Effector memory CD8-positive, alpha-beta T cell (primary cell): ENCODE measurements at places on chromosomes 16 and 17.

- DNase-seq, result no peak
Observed at GRCh38 chr17:6476076-6476809, 32.0 kb downstream of the PIMREG start.

GRCh38 chr17:2684549-2684948 is 27.0 kb downstream of the CLUH start:
- DNase-seq, result no peak

- no peak for DNase-seq
Observed at GRCh38 chr17:40348136-40348504, 16.4 kb downstream of the GJD3 start.

DNA sequence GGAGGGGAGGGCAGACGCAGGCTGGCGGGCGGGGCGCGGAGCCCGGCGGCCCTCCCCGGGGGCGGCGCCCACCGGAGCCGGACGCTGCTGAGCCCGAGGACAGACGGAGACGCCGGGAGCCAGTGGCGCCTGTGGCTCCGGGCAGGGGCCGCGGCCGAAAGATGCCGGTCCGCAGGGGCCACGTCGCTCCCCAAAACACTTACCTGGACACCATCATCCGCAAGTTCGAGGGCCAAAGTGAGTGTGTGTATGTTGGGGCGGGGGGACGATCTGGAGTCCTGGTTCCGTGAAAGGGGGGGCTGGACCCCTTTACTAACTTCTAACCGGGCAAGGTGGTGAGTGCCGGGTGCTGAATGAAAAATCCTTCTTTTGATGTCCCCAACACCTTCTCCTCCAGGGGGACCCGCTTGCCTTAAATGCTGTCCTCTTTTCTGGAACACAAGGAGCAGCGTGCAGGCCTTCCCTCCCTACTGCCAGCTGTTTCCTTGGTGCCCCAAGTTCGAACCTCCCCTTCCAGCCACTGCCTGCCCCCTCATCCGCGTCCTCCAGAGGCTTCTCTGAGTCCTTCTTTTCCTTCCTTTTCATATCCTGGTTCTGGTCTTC is at the start of gene KCNH6:
TSS of gene KCNH6 (plus strand) at position 106 of the 603 bp plus-strand sequence. CDS start at position 162, 56 bp downstream.
- no peak for DNase-seq

DNA sequence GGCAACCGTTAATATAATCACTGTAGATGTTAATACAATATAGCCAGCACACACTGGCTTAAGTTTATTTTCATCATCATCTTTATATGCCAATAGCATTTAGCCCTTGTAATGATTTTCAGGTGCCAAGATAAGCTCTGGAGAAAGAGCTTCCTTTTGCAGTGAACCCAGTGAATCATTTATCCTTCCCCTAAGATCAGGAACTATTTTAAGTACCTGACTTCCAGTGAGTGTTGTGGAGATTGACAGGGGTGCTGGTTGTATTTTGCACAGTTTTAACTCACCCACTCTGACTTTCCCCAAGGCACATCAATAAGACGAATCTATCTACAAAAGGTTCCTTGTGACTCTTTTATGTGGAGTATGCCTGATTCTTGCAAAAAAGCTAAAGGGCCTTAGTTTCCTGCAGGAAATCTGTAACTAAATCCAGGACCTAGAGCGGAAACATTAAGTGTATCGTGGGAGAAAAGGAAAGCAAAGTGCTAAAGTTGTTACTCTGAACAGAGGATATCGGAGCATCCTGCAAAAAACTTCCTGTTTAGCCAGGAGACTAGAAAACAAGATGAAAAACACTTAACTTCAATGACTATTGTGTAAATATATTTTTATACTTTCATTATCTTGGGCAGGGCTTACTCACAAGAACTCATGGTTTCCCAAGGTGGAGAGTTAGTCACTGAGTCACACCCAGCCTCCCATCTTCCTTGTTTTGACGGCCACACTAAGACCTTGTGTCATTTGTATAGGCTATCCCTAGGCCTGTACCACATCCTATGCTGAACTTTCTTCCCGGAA is 183.6 kb downstream of the MAP2K6 start:
- no peak for DNase-seq

- DNase-seq, result no peak
Observed at GRCh38 chr17:81489998-81490992, 22.3 kb downstream of the ACTG1 start.

- DNase-seq, result no peak
Observed at GRCh38 chr16:25957707-25958106, 265.9 kb downstream of the HS3ST4 start.

GRCh38 chr17:1908699-1909309 is 79.0 kb downstream of the RPA1 start:
- no peak for DNase-seq

DNA sequence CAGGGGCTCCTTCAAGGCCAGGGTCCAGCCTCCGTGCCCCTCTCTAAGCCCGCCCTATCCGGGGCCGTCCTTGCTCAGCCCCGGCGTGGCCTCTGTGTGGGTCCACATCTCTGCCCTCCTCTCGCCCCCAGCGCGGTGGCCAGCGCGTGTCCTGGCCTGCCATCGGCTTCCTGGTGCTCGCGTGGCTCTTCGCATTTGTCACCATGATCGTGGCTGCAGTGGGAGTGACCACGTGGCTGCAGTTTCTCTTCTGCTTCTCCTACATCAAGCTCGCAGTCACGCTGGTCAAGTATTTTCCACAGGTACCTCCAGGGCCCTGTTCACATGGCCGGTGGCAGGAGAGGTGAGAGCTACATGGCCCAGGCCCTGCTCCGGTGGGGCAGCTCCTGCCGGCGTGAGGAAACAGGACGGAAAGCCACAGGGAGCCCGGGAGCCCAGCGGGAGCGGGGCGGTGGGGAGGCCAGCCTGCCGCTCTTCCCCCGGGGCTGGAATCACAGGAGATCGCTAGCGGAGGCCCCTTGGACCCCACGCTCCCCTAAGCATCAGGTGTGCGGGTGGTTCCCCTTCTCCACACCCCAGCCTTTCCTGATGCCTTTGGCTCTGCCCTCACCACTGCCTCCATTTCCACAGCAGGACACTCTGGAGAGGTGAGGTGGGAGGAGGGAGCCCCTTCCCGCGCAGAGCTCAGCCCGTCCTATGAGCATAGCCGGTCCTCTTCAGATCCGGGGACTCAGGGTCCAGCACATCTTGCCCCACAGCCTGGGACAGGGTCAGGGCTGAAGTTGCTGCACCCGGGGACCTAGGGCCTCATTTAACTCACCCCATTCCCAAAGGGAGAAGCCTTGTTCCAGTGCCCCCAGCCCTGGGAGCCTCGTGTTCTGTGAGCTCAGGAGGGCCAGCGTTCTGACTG is 10.2 kb downstream of the TAX1BP3 start:
- no peak for DNase-seq

GRCh38 chr16:72847187-72848027 is 200.5 kb downstream of the ZFHX3 start:
- DNase-seq, result no peak

DNA sequence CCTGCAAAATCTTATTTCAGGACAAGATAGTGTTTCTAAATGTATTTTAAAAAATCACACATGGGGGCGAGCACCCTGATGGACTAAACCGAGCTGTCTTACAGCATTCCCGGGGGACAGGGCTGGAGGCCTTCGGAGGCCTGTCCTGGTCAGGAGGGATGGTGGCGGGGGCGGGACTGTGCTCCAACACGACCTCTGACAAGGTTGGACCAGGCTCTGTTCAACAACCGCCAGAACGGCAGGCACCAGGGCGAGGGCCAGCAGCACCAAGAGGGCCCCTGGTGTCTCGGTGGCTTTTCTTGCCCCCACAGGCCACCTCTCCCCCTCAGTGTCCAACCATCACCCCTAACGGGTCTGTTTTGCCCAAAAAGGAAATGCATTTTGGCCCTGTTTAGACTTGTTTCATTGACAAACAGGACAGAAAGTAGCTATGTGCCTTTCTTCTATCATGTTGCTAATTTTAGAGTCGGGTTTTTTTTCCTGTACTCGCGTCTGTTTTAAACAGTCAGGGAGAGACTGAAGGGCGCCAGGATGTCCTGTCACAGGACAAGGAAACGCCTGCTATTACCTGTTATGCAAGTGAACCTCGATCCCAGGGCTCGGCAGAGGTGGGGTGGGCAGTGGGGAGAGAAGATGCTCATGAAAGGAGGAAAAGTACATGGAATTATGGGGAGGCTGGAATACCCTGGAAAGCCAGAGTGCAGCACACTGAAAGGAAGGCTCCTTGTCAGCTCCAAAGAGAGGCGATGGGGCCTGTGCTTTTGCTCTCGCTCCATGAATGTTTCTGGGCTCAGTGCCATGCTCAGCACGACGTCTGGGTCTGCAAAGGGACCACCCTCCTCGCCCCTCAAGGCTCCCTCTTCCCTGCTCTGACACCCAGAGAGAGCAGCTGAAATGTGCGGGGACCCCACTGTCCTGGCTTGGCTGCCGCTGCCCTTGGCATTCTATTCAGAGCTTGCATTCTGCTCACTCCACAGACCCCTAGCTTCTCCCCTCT is 11.9 kb downstream of the TMEM204 start:
- no peak for DNase-seq

DNA sequence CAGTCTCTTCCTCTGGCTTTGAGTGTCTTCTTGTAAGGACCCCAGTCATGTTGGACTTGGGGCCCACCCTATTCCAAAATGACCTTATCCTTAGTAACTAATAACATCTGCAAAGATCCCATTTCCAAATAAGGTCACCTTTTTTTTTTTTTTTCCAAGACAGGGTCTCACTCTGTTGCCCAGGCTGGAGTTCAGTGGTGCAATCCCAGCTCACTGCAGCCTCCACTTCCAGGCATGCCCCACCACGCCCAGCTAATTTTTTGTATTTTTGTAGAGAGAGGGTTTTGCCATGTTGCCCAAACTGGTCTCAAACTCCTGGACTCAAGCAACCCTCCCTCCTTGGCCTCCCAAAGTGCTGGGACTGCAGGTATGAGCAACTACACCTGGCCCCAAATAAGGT is 118.8 kb upstream of the GSE1 start:
- no peak for DNase-seq

GRCh38 chr17:50584749-50585148 is 24.2 kb downstream of the CACNA1G start:
- DNase-seq, result no peak

DNA sequence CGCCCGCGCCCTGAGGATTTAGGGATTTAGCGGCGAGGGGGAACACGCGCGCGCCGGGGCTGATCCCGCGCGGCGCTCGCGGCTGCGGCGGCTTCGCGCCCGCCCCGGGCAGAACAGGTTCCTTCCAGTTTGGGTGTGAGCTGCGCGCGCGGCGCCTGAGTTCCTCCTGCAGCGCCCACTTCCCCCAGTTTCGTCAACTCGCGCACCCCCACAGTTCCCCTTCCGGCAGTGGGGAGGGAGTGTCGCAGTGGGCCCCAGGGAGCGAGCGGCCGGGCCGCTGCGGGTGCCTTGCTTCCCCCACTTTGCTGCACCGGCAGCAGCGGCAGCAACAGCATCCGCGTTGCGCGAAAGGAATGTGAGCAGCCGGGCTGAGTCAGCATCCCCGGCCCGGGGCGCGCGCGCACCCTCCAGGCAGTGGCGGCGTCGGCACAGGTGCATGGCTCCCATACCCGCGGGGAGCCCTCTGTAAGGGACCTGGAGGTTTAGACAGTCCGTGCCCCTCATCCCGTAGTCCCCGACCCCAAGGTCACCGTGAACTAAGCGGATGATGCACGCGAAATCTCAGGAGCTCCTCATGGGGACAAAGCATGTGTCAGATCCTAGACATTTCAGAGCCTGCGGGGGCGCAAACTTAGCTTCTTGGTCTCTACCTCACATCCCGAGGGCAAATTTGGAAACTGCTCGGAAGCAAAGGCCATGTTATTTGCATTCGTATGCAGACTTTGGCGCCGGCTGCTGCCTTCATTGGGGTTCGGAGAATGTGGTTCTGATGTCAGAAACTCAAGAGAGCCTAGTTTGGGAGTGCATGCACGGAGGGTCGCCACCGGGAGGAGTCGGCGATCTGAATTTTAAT is 767 bp downstream of the ARSG start:
- DNase-seq, result peak; percentile 95

- no peak for DNase-seq
Observed at GRCh38 chr16:65118871-65119270, 3.0 kb downstream of the CDH11 start.

DNA sequence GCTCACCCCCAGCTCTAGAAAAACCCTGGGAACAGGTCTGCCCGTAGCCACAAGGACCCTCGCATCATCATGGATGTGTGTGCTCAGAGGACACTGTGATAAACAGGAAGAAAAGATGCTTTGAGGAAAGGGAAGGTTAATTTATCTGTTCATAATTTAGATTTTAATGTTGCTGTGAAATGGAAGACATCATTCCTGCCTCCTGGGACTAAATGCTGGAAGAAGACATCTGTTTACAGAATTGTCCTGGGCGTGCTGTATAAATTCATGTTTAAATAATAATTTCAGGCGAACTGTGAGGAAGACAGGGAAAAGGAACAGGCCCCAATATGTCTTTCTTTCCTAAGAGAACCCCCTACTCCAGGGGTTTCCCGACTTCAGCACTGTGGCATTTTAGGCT is 112.6 kb downstream of the SHISA6 start:
- no peak for DNase-seq
